ENCODE measurements at places on chromosomes 7 and 10. TPM values are rescaled to one million over a fixed set of nuclear protein-coding genes. Genes with fewer than 3 reads are reported as not detected.

- H3K36me3 ChIP-seq: no peaks in the 10 kb centered on the region
- DNase-seq: no peak
- no peaks in the 10 kb centered on the region for H3K4me1 ChIP-seq
- H3K27ac ChIP-seq: no peak overlapping the region
Observed at GRCh38 chr7:73366990-73367389, 39.0 kb downstream of the FKBP6 start.

- H3K27ac ChIP-seq: no peak overlapping the region
- peaks cover 3% of the 10 kb centered on the region for H3K36me3 ChIP-seq
- peaks cover 28% of the 10 kb centered on the region for H3K4me1 ChIP-seq
- H3K4me3 ChIP-seq: no peak overlapping the region
- H3K27me3 ChIP-seq: no peaks in the 10 kb centered on the region
Observed at GRCh38 chr7:37817591-37817960, 30.8 kb upstream of the NME8 start.

GRCh38 chr10:129520440-129521080, 53.5 kb downstream of the MGMT start:
- H3K4me3 ChIP-seq: no peak overlapping the region
- H3K27ac ChIP-seq: no peak overlapping the region
- no peaks in the 10 kb centered on the region for H3K36me3 ChIP-seq
- H3K4me1 ChIP-seq: peaks cover 37% of the 10 kb centered on the region
- H3K27me3 ChIP-seq: peaks cover 3% of the 10 kb centered on the region

DNA sequence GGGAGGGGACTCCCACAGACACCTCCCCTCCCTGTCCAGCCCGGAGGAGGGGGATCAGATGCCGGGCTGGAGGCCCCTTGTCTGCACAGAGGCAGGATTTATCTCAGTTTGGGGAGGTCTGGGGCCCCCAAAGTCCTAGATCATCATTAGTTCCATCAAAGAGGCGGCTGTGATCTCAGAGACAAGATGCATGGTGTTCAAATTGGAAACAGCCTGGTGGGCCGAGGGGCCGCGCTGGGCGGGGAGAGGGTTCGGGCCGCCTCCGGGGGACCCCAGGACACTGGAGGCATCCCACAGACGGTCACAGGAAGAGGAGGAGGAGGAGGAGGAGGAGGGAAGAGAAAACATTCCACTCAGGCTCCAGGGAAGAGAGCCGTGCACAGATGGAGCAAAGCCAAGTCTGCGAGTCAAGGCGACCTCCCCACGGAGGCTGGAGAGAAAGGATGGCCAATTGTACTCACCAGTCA, 69.5 kb upstream of the CUX1 start:
- no peak overlapping the region for H3K27ac ChIP-seq
- peaks cover 5% of the 10 kb centered on the region for H3K4me1 ChIP-seq
- no peak for DNase-seq

Gene SVOPL
- polyA plus RNA-seq: 0.74 TPM

Gene NPY
- not detected for polyA plus RNA-seq

Gene MYH16
- polyA plus RNA-seq: not detected

Gene ATAD1
- 44.0 TPM for polyA plus RNA-seq

Gene ASAH2
- polyA plus RNA-seq: 0.93 TPM

Gene RAB11FIP2
- polyA plus RNA-seq: 3.2 TPM
